ENCODE measurements at places on chromosomes 4 and X.

DNA sequence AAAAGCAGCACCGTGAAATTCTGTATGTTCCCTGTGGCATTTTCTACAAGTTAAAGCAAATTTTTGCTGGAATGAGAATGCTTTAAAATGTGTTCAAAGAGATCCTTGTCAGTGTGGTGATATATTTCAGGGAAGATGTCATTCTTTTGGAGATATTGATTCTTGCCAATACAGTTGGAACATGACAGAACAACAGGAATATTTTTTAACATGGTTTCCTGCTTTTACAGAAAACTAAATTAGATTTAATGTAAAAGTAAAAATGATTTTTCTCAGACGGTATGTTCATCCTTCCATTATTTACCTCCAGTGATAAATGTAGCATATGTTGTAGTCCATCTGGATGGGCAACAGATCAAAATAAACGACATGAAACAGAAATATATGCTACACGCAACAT, 474.8 kb downstream of the TMA16 start:
- DNase-seq, result no peak

GRCh38 chr4:140004549-140004895, 149.5 kb downstream of the MAML3 start:
- no peak for DNase-seq

DNA sequence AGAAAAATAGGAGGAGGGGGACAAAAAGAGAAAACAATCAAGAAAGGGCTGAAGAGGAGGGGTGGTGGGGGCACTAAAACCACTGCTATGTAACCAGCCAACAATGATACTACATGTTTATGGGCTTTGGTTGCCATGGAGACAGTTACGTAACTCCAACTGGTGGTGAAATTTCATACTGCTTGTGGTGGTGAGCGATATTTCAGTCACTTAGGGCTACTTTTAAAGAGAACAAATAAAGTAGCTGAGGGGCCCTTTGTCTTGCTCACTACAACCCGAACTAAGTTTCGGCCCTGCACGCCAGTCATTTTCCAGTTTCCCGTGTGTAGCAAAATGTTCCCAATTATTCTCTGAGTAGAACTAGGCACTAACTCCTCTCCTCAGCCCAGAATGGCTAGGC, 275.2 kb upstream of the EDA2R start:
- DNase-seq, result peak; percentile 34

- no peak for DNase-seq
These were observed 7.9 kb upstream of the NALF2 start for GRCh38 chrX:69496183-69496582.

DNA sequence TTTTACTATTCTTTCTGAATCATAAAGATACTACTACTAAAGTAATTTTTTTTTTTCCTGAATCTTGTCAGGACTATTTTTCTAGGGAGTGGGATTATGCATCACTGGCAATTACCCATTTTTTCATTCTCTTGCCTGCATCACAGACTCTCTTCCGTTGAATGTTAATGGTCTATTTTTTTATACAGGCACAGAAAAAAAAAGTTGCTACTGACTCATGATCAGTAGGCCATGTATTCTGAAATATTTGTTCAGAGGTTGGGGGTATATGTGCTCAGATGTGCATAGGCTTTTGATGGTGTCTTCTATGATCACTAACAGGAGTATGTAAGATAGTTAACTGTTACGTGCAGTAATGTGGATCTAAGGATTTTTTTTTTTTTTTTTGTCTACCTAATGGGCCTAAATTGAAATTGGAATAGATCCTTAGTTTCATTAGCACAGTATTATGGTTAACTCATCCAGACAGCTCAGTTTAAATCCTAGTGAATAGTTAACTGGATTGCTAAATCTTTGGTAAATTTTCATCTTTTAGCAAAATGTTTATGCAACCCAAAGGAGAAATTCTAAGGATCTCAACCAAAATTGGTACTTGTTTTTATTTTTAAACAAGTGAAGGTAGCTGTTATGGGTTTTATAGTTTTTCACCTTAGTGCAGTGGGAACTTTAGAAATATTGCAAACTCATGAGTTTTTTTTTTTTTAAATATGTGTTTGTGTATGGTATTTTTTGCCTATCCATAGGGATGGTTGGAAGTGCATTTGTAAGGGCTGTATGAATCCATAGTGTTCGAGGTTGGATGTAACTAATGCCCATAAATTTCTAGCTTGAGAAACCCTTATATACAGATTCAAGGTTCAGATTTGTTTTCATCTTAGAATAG, 12.1 kb downstream of the BMP2K start:
- DNase-seq, result no peak

- DNase-seq, result no peak
These were observed 58.0 kb upstream of the ZFP42 start for GRCh38 chr4:187937557-187937956.

DNA sequence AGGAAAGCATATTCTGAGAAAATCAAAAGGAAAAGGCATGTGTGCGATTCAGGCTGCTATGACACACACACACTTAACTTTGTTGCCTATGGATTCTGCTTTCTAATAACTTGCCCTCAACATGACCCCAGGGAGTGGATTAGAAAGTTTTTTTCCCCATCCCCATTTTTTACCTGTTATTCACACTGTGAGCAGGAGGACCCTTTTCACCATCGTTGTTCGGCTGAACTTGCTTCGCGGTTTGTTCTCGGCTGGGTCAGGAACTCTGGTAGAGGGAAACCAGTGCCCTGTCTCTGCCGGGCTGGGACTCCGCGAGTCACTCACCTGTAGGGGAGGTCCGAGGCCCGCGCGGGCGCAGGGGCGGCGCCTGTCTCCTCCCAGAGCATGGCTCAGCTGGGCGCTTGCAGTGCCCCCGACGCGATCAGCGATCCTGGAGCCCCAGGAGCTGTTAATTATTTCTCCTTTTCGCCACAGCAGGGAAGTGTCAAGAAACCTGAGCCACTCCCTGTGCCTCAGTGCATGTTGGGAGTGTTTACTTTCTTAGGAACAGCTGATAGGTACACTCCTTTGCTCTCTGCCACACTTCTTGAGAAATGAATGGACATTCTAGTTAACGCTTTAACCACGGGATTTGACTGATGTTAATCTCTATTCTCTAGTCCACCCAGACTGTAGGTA, at the start of gene RASSF6:
RASSF6 (minus strand) TSS at position 322 of the 678 bp plus-strand sequence. CDS start 8,641 bp downstream, outside the sequence.
- peak; percentile 59 for DNase-seq

Data from left lobe of liver (tissue), 2 donors.